ENCODE measurements at places on chromosomes 7 and 10.

- no peak for DNase-seq
These were observed 2.6 kb upstream of the PPIF start for GRCh38 chr10:79344502-79345195.

DNA sequence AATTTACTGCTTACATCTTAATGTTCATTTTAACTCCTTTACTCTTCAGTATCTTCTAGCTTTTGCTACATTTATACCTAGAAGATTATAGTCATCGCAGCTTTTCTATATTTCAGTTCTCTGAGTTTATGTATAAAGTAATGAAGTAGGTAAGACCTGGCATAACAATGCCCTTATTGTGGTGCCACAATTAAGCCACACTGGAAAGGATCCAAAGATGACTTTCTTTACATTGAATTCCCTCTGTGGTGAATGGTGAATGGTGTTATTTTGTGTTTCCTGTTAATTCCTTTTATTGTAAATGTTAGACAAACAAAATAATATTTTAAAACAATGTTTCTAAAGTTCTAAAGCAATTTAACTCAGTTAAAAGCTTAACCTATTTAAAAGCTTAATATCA lies 36.2 kb downstream of the SEMA3D start:
- no peak for DNase-seq

- DNase-seq: no peak
These were observed 6.5 kb downstream of the BAG3 start for GRCh38 chr10:119657725-119658124.

GRCh38 chr7:89926701-89927100 lies 227.6 kb upstream of the STEAP1 start:
- no peak for DNase-seq

DNA sequence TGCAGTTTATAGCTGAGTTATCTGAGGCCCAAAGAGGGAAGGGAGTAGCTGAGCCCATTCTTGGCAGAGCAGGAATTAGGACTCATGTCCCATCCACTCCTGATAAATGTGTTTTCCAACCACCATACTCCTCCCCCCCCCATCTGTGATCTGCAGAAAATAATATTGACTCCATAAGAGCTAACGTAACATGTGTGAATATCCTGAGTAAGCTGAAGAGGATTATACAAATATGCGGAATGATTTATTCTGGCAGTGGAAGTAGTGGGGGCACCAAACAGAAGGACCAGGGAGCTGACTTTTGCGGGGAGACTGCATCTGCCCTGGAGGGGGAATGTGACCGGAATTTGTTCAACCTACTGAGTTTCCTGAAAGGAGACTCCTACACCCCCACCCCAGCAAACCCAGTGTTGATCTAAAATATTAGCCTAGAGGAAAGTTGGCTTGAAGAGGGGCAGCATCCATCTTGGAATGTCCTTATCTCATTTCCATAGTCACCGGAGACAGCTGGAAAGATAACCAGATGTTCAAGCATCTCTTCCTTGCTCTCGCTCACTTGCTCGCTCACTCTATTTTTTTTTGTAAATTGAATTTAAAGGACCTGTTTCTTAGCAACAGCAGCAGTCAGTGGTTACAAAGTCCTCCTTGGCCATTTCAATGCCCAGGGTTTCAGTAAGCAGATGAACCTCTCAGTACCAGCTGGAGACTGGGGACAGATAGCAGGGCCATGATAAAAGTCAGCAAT lies 114.7 kb downstream of the RPS24 start:
- DNase-seq: no peak

DNA sequence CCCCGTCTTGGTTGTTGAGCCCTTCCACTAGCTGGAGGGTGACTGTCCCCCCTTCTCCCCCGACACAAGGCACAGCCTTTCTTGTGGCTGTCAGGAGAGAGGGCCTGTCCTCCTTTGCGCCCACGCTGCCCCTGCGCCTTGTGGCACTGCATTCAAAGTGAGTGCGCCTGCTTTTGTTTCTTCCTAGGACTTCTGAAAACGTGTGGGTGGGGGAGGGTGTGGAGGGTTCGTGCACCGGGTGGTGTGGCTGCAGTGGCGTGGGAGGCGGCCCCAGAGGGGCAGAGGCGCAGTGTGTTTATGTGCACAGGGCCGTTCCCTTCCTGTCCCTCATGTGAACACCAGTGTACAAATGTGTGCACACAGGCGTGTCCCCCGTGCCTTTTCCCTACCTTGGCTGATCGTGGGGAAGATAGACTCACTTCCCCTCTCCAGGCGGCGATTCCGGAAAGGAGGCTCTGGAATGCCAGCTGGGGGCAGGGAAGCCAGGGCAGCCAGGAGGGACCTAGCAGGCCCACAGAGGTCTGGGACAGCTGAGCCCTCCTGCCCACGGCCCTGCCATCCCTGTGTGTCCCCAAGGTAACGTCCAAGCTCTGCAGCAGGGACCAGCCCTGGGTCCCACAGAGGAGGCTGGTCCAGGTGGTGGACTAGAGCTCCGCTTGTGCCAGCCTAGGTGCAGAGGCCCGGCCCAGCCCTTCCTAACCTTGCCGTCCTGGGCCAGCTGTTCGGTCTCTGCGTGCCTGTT lies 88.8 kb downstream of the LHPP start:
- DNase-seq: no peak

DNA sequence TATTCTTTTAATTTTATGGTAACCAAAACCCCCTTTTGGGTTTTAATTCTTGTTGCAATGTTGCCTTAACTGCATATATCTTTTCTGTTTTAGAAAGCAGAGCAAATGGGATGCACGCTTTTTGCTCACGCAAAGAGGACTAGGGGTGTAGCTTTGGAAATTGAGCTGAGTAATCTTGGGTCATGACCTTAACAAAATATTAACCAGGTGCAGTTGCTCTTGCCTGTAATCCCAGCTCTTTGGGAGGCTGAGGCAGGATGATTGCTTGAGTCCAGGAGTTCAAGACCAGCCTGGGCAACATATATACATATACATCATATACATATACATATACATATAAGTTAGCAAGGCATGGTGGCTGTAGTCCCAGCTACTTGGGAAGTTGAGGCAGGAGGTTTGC lies 172.9 kb upstream of the BMPER start:
- no peak for DNase-seq

GRCh38 chr10:19629567-19629966 lies 186.7 kb upstream of the PLXDC2 start:
- peak; percentile 87 for DNase-seq

DNA sequence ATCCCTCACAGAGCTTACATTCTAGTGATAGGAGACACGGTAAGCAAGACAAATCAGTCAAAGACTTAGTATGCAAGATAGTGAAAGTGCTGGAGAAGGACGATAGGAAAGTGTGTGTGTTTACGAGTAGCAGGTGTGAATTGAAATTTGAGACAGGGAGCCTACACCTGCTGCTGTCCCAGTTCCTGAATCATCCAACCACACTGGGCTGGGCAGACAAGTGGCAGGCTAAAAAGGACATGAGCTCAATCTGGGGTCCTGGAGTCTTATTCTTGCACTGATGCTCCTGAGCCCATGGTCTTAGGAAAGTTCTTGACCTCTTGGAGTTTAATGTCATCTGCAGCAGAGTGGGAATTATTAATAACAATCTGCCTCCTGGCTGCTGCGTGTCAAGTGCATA lies 16.2 kb downstream of the RBP3 start:
- DNase-seq: no peak

DNA sequence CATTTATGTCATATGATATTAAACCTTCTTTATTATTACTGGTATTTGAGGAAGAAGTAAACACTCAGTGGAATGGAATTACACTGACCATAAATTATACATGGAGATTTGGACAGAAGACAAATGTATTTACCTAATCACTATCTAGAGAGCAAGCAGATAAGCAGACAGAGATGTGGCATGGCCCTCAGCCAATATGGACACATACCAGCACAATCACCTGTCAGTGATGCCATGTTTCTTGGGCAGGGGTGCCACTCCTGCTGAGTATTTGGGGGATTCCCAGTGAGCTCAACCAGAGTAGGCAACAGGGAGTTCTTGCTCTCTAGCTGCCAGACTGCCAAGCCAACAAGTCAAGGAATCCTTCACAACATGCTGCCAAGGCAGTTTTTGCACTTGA lies 866.3 kb upstream of the LRRN3 start:
- no peak for DNase-seq

GRCh38 chr10:43900571-43900970 lies 251.9 kb upstream of the ZNF32 start:
- no peak for DNase-seq

GRCh38 chr7:7136466-7137381 lies 45.6 kb upstream of the C1GALT1 start:
- no peak for DNase-seq

DNA sequence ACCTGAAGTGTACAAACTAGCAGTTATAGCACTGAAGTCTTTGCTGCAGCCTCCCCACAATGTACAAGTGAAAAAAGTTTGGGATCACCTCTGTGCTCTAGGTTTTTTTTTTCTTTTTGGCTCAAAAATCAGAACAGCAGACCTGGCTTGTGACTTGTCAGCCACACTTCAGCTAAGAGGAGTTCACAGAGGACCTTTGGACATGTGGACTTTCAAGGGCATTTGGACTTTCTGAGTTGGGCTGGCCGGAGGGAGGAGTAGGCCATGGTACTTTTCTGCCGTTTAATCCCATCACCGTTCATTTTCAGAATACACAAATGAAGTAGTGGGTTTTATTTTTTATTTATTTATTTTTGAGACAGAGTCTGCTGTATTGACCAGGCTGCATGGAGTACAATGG lies 21.9 kb upstream of the ACSL5 start:
- no peak for DNase-seq

DNA sequence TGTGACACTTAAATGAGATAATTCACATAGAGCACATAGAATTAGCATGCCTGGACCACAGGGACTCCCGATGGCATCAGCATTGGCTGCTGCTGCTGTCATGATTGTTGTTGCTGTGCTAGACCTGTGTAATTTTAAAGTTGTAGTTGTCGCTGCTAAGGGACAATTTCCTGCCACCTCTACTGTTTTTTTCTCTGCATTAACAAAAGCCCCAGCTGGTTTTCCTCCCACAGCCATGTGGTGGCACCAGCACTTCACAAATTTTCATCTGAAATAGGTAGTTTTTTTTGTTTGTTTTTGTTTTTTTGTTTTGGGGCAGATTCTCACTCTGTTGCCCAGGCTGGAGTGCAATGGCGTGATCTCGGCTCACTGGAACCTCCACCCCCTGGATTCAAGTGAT lies 25.4 kb upstream of the PRXL2A start:
- no peak for DNase-seq

DNA sequence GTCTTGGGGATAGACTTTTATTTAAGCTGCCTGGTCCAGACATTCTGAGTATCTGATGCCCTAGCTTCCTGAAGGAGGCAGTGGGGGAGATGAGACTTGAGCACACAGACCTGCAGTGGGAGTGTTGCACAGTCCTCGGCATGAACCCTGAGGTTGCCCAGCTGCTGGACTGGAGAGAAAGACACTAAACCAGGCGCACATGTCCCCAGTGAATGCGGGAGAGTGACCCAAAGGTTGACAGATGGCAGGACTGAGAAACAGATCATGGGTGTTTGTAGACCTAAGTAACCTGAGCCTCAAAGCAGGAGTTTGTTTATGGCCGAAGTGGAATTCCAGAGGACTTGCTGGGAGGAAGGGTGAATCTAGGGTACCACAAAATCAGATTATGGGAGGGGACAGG lies 15.7 kb upstream of the MSRB2 start:
- no peak for DNase-seq

DNA sequence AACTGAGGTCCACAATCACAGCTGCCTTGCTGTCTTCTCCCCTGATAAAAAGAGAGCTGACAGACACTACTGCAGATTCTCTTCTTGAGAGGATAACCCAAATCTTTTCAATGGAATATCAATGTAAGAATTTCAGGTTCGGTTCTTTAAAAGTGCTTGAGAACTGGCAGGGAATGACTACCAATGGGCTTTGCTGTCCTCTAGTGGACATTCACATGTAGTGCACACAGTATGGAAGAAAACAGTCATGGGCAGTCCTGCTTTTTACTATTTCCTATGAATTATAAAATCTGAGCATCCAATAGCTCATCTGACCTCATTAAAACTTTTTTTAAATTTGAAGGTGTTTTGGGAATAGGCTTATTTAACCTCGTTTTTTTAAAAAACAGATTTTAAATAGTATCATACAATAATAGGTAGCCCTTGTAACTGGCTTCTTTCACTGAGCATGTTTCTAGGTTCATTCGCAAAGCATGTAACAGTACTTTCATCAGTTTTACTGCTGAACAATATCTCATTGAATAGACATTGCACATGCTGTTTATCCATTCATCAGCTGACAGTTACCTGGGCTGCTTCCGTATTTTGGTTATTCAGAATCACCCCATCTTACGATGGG lies 18.3 kb downstream of the FZD9 start:
- no peak for DNase-seq

GRCh38 chr7:41832941-41833340 lies 130.1 kb upstream of the INHBA start:
- DNase-seq: no peak

DNA sequence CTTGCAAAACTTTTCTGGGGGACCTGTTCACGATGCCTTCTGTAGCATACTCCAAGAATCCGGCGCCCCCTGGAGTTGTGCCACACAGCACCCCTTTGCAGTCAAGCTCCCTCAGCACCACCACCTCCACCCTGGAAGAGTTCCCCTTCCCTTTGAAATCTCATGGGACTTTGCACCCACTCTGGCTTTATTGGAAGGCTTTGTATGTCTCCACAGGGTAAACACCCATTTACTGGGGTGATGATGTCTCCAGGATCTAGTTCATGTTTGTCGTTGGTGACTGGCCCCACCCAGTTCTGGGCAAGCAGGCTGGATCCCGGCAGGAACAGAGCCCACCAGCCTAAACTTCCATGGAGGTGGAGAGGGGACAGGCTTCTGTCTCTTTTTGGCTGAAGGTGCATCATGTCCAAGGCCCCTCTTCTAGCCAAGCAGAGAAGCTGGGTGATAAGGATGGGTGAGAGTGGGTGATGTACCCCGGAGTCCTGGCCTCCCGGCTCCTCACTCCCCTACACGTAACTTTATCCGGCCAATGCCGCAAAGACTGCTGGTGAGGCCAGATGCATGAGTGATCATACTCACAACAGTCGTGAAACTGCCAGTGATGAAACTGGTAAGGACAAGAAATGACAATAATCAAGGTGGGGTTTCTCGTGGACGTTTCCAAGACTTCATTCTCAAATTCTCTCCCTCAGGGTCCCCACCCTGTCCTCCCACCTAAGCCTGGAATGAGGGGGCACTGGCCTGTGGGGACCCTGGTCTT lies 695 bp upstream of the CLDN4 start:
- DNase-seq: no peak

DNA sequence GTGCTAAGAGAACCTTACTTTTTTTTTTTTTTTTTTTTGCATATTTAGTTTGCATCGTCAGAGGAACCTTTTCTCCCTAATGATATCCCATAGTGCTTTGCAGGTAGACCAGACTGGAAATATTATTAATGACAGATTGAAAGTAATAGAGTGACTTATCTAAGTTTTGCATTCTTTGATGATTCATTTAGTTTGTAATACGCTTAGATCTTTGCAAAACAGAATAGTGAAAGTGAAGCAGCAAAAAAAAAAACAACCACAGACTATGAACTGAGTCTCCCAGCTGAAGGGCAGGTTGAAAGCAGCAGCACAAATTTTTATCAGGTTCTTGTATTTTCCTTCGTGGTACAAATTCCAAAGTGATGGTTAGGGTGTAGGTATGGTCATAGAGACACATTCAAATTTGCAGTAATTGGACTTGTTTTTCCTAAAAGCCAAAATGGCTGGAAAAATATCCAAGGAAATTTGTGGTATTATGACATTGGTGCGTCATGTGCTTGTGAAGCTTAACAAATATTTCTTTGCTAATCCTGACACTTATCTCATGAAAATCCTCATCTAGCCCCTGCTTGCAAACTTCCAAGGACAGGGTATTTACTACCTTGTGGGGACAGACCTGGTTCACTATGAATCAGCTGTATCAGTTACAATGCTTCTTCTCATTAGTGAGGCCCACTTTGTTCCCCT lies 81.8 kb upstream of the CREB5 start:
- no peak for DNase-seq

Measured in right cardiac atrium (tissue), 5 donors.